ENCODE measurements at places on chromosomes 1 and 21.

- no peak for DNase-seq
These were observed 168.3 kb downstream of the TM2D1 start for GRCh38 chr1:61556631-61557030.

- DNase-seq: peak; percentile 67
These were observed 626 bp downstream of the PTP4A2 start for GRCh38 chr1:31937300-31938183.

DNA sequence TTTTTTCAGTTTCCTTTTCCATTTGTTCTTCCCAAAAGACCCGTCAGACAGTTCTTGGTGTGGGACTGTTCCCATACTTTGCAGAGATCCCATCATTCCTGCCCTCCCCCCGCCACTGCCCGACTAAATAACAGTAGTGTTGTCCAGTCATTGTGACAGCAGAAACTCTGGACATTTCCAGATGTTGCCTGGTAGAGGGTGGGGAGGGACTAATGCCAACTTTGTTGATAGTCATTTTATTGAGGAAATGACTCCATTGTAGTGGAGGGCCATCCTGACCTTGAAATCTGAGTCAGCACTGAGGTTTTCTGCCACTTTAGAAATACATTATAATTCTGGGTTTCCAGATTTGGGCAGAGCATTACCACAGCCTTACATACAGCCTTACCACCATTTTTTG, 85.4 kb downstream of the CEP350 start:
- no peak for DNase-seq

- no peak for DNase-seq
These were observed 78.9 kb downstream of the KCNJ6 start for GRCh38 chr21:37837381-37837780.

DNA sequence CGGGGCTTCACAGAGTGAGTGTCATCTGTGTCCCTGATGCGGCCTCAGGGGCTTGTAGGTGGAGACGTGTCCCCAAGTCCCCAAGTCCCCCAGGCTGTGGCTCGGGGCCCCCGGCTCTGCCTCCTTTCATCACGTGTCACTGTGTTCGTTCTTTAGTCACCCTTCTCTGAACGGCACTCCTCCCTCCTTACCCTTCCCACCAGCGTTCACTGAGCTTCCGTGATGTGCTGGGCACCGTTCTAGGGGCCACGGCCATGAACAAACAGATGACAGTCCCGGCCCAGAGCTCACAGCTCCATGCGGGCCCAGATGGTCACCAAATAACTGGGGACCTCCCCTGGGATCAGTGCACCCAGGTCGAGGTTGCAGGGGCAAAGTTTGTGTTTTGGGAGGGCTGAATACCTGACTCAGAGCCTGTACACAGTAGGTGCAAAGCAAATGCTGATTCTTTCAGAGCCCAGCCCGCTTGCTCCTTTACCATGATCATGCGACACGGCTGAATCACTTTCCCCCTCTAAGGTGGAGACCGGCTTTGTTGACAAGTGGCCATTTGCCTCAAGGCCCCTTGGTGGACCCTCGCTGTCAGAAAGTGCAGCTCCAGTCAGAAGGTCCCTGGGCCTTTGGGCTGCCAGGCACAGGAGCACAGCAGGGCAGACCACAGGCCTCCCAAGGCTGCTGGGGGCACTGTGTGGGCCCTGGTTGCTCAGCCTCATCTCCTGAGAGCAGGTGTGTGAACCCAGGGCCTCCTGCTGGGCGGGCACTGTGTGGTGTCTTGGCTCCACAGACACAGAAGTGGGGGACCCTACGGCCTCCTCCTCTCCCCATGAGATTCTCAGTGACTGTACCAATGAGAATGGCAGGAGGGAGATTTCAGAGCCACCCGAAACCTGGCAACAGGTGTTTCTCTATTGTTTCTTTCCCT, 592.5 kb downstream of the PTPRU start:
- no peak for DNase-seq

DNA sequence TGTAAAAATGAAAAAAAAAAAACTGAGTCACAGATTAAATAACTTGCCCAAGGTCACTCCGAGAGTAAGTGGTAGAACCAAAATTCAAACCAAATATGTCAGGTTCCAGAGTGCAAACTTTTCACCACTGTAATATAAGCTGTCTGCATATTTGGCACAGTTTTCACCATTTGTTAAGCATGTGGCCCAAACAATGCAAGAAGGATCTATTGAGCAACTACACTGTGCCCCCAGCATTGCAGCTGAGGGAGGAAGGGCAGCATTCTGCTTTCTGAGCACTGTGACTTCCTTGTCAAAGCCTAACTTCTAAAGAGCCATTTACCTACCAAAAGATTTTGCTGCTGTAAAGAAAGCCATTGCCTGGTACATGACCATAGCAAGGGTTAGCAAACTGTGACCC, 133.4 kb downstream of the SYT2 start:
- no peak for DNase-seq

GRCh38 chr1:98145655-98146054, 224.8 kb upstream of the DPYD start:
- DNase-seq: no peak

GRCh38 chr1:244901400-244902015, 37.2 kb upstream of the HNRNPU start:
- DNase-seq: no peak

Measured in activated T-helper 1 cell treated with anti-CD3 and anti-CD28 coated beads, Interleukin-2, amount 50 U/mL, for 16 hours (primary cell).